ENCODE measurements at places on chromosomes 5 and 9.
A peak's percentile ranks its signal among the peaks of the same experiment; 100 is the strongest.

DNA sequence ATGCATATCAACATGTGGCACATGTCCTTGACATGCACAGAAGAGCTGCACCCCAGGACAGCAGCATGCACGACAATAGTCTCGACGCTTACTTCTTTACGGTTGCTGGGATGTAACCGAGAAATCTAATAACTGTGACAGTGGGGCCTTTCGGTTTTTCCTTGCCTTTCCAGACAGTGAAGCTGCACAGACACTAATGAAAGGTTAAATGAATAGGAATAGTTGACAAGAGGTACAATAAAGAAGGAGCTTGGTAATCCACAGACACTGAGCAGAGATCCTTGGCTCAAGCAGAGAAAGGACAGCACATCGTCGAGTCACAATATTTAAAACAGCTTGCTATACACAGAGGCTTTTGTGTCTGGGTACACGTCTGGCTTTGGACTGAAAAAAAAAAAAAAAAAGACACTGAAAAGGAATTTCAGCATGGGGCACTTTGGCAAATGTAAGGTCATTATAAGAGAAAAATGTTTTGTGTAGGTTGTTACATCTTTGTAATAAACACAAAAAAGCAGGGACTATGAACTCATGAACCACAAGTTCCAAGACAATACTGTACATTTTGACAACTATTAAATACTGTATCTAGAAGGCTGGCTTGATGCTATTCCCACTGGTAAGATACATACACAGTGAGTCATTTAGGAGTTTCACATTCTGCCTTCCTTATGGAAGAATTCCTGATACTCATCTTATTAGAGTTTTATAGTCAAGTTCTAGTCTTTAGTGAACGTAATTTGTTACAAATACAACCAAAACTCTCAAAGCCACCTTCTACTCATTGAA lies 5.6 kb downstream of the BNC2 start:
- DNase-seq: no peak

GRCh38 chr5:154701181-154701580 lies 54.0 kb upstream of the LARP1 start:
- DNase-seq: no peak

DNA sequence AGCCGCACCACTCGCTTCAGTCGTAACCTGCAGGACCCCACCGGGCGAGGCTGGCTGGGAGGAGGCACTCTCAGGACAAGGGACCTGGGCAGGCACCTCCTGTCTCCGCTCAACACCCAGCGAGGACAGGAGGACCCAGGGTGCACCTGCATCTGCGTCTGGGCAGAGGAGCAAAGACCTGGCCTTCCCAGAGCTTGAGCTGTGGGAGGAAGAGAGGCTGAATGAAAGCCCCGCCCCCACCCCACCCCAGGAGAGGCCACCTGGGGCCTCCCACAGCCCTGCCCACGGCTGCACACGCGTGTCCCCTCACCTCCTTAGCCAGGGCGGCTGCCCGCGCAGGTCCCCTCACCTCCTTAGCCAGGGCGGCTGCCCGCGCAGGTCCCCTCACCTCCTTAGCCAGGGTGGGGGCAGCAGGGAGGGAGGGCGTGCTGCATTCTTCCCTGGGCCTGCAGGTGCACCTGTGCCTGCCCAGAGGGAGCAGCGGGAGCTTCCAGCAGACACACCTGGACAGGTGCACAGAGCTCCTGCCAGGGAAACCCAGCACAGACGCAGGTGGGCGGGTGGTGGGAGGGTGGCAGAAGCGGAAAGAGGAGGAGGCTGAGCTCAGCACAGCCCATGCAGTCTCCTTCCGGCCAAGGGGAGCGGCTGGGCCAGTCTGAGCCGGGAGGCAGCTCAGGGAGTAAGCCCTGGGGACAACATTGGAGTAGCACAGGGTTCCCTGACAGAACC lies 18.5 kb upstream of the SLC12A7 start:
- no peak for DNase-seq

DNA sequence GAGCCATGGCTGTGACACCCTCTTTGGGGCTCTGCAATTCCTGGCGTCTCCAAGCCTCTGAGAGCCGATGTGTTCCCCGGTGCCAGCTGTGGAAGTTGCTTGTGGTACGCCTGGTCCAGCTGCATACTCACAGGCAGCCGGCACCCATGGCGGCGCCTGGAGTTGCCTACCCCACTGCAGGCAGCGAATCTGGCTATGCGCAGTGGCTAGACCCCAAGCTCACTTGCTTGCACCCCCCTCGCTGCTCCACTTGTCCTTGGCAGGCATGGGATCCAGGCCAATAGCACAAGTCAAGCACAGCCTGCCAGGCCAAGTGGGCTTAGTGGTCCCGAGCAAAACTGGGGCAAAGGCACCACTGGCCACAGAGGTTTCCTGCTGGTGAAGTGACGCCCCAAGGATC lies 24.7 kb upstream of the GABRA6 start:
- DNase-seq: no peak

GRCh38 chr9:109421026-109421970 lies 76.8 kb downstream of the PTPN3 start:
- DNase-seq: no peak

- DNase-seq: no peak
Observed at GRCh38 chr5:55908804-55909203, 57.6 kb downstream of the IL31RA start.

GRCh38 chr9:121930956-121931355 lies 162.2 kb downstream of the TTLL11 start:
- DNase-seq: no peak

DNA sequence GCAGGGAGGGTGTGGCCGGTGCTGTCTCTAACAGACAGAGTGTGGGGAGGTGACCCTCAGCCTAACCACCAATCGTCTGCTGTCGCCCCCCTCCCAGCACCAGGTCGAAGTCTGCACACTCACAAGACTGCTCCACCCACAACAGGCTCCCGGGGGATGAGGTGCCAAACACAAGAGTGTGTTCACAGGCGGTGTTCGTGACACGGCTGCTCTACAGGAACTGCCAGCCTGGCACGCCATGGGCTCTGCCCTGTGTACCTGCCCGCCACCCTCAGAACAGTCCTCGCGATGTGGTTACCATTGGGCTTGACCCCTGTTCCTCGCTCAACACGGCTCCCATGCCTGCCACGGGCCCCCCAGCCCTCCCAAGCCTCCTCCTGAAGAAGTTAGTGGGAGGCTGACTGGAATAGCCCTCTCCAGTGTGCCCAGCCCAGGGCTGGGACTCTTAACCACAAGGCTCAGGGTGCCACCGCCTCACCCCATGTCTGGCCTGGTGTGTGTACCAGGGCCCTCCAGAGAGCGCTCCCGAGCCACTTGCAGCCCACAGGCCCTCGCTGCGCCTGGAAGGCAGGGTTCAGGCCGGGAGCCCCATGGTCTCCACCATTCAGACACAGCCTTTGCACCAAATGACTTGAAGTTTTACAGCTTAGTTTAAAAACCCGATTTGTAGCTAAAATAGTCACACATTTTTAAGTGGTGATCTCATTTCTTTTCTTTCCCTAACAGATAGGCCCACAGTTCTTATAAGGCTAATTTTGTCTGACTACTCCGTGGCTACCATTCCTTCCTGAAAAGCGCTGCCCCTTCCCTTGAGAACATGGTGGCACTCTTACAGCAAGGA lies 102.5 kb downstream of the CAMSAP1 start:
- peak; percentile 9 for DNase-seq

DNA sequence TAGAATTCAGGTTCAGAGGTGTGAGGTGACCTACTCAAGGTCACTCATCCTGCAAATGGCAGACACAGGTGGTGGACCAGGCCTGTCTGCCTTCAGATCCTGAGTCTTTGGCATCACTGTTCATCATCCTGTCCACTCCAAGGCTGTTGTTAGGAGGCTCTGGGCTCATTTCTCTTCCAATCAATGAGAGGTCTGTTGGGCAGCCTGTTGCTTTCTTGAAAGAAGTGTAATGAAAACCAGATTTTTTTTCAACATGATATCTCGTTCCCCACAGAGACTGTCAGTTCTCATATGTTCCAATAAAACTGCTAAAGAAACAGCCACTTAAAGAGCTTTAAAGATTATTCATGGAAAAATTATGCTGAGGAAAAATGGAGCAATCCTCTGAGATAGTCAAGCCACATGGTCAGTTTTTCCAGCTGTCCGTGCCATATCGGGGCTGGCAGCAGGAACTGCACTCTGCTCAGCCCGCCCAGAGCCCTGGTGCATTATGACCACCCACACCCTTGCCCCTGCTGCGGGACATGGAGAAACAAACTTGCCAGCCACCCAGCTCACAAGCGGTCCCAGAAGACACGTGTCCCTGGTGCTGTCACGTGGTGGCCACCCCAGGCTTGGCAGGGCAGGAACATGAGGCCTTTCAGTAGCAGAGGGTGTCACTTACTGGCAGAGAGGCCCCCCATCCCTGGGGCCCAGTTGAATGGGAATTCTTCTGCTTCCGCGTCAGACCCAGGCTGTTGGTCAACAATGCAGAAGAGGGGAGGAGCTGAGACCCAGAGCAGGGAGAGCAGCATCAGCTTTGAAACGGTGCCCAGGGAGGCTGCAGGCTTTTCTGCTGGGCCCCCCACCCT lies 63.7 kb upstream of the ANGPTL2 start:
- DNase-seq: no peak

- DNase-seq: peak; percentile 67
Observed at GRCh38 chr9:109244179-109245132, 76.4 kb downstream of the EPB41L4B start.

- DNase-seq: peak; percentile 61
Observed at GRCh38 chr9:137085920-137086530, 760 bp upstream of the MAN1B1 start.

Data from A172 (cell line).